ENCODE measurements at places on chromosomes 5 and 9. TPM values are rescaled to one million over a fixed set of nuclear protein-coding genes. Genes with fewer than 3 reads are reported as not detected.

CRHBP gene
- 0.26 TPM for total RNA-seq

MAML1 gene
- total RNA-seq = 3.0 TPM

AK8 gene
- total RNA-seq = 0.47 TPM

NCBP1 gene
- 28.9 TPM for total RNA-seq

CCDC112 gene
- total RNA-seq = 6.0 TPM

F12 gene
- 0.63 TPM for total RNA-seq

TLX3 gene
- not detected for total RNA-seq

TPPP gene
- under 0.01 TPM for total RNA-seq

CMYA5 gene
- 5.9 TPM for total RNA-seq

CDC25C gene
- total RNA-seq = 0.26 TPM

SOX30 gene
- not detected for total RNA-seq

FOXD4L3 gene
- not detected for total RNA-seq

IRX1 gene
- 0.09 TPM for total RNA-seq

ENHO gene
- 0.26 TPM for total RNA-seq

FOXD4L6 gene
- not detected for total RNA-seq

TCF7 gene
- total RNA-seq = 3.9 TPM

PCDHAC1 gene
- total RNA-seq = under 0.01 TPM

TXN gene
- total RNA-seq = 479 TPM

NR2F1 gene
- total RNA-seq = 65.0 TPM

PRELID2 gene
- 19.7 TPM for total RNA-seq

PDLIM4 gene
- 49.3 TPM for total RNA-seq

GRXCR2 gene
- total RNA-seq = not detected

CNOT6 gene
- total RNA-seq = 5.5 TPM

SPINK6 gene
- not detected for total RNA-seq

NME5 gene
- 2.7 TPM for total RNA-seq

MRNIP gene
- total RNA-seq = 28.9 TPM

IFNK gene
- total RNA-seq = not detected

ALDH7A1 gene
- 52.8 TPM for total RNA-seq

FOXD4L5 gene
- 0.09 TPM for total RNA-seq

ISL1 gene
- total RNA-seq = not detected

SOWAHA gene
- total RNA-seq = under 0.01 TPM

PCDHA9 gene
- total RNA-seq = 0.16 TPM

DMRT3 gene
- total RNA-seq = not detected
